ENCODE measurements at places on chromosomes 7 and 10.

- DNase-seq = no peak
Observed at GRCh38 chr7:42198974-42199668, 37.9 kb downstream of the GLI3 start.

- no peak for DNase-seq
Observed at GRCh38 chr7:139711991-139712743, 65.6 kb downstream of the HIPK2 start.

- no peak for DNase-seq
Observed at GRCh38 chr10:111747751-111748150, 435.8 kb downstream of the GPAM start.

DNA sequence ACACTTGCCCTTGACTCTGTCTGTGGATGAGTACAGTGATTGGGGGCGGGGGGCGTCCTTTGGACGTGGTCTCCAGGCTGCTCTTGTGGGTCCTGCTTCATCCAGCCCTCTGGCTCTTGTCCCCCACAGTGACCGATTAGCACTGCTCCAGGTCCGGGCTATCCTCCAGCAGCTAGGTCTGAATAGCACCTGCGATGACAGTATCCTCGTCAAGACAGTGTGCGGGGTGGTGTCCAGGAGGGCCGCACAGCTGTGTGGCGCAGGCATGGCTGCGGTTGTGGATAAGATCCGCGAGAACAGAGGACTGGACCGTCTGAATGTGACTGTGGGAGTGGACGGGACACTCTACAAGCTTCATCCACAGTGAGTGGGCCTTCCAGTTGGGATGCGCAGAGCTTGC lies 18.3 kb downstream of the TACR2 start:
- no peak for DNase-seq

DNA sequence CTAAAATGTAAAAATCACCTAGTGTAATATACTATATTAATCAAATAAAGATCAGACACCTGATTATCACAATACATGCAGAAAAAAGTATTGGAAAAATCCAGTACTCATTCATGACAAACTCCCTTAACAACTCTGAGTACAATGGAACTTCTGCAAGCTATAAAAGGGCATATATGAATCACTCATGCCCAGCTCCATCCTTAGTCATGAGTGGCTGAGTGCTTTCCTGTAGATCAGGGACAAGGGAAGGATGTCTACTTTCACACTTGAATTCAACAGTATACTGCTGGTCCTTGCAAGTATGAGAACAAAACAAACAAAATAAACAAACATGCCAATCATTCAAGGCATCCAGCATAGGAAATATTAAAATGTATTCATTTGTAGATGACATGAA lies 116.5 kb downstream of the ADARB2 start:
- no peak for DNase-seq

GRCh38 chr7:18846765-18847215 lies 270.6 kb downstream of the TWIST1 start:
- DNase-seq = no peak

GRCh38 chr7:151010307-151011096 lies 13.8 kb downstream of the ATG9B start:
- no peak for DNase-seq

- DNase-seq = no peak
Observed at GRCh38 chr10:132021504-132022143, 39.9 kb upstream of the BNIP3 start.

DNA sequence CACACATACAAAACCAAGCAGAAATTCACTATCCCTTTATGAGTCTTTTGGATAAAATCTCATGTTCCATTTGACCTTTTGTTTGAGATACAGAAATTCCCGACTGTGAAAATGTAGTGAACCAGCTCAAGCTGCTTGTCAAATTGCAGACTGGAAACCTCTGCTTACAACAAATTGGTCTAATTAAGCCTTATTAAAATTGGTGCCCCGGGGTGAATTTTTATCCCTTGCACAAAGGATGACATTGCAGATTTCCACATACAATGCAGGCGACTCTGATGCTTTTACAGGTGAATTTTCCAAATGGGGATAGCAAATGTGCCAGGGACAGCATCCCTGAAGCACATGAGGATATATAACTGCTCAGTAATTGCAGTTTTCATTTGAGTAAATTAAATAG lies 257.3 kb downstream of the BMPER start:
- DNase-seq = no peak

DNA sequence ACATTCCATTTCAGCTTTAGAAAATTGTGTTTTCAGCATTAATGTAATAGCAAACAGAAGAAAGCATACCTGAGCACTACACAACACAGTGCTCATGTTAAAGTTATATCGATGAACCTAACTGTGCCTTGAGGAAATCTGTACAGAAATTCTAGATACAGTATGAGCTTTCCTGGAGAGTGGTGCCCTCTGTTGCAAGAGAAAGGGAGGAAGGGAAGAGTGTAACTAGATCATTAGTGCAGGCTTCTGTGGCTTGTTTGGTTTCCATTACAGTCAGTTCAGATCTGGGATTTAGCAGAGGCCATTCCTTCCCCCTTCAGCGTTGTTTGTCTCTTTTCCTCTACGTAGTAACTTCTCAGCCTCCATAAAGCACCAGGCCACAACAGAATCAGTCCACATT lies 139.7 kb downstream of the HTR7 start:
- no peak for DNase-seq

DNA sequence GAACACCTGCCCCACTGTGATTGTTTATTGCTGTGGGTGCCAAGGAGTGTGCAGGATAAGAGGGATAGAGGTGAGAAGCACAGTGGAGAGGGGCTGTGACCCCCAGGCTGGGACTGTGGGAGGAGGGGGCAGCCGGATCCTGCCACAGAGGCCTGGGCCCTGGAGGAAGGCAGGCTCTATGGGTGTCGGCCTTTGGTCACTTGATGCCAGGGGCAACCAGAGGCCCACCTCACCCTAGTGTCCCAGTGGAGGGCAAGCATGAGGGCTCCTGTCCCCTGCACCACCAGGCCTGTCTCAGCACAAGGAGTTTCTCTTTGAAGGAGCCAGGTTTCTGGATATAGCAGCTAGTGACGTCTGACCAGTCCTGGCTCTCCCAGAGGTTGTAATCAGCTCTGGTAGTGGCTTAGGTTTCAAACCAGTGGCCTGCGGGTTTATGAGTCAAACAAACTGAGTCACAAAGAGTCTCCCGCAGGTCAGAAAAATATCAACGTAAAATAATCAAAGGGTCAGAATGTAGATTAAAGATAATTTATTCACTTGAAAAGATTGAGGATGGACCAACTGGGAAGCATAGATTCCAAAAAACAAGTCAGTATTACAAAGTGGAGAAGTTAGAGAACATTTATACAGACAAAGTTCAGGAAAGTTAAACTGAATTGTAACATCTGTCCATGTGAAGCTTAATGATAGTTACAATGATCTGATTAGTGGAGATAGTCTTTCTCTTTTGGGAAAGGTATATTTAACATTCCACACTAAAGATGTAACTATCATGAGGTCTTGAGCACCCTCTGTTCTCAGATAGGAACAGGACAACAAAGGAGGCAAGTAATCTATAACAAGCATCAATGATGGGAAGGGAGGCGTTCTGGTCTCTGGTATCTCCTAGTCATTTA lies 37.2 kb upstream of the ZNF488 start:
- no peak for DNase-seq

DNA sequence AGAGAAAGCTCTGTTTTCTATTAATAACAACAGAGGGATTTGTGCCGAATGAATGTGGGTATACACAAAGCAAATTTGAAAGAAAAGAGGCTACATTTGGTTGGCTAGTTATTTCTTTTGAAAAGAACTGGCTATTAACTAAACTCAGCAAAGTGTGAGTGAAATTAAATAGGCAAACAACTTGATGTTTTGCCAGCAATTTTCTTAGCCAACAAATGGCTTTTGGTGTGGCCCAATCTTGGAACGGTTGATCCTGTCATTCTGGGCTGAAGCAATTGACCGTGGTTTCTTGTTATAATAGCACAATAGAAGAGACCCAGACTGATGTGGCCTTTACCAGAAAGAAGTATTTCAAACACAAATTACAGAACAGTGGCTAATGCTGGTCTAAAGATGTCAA lies 898.6 kb downstream of the KCNMA1 start:
- DNase-seq = no peak

- DNase-seq = no peak
Observed at GRCh38 chr10:7706534-7707073, 3.5 kb downstream of the ITIH2 start.

DNA sequence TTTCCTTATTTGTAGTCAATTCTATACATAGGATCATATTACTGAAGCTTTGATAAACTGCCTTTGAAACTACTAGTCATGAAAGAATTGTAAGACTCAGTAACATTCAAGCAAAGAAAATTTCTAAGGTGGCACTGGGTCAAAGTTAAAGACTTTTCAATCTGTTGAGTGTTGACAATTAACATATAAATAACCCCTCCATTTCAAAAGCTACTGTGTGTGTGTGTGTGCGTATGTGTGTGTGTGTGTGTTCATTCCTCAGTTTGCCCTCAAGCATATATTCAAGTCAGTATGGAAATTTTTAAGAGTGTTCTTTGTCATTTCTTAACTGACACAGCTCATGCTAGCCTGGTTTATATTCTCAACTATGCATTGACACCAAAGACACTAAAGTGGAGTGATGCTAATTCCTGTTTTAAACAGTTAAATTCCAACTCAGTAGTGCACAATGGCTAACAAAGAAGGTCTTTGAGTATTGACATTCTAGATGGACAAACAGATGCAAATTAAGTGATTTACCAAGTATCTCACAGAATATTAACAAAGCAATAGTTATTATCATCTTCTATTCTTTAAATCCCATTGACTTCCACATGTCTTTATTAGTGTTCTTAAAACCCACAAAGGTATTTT lies 314.8 kb upstream of the GRM3 start:
- DNase-seq = no peak

GRCh38 chr10:129780198-129780597 lies 183.9 kb downstream of the EBF3 start:
- no peak for DNase-seq

GRCh38 chr10:21747809-21748208 lies 213.8 kb downstream of the MLLT10 start:
- no peak for DNase-seq

GRCh38 chr7:25496476-25497368 lies 268.4 kb upstream of the NPVF start:
- DNase-seq = peak; percentile 28

DNA sequence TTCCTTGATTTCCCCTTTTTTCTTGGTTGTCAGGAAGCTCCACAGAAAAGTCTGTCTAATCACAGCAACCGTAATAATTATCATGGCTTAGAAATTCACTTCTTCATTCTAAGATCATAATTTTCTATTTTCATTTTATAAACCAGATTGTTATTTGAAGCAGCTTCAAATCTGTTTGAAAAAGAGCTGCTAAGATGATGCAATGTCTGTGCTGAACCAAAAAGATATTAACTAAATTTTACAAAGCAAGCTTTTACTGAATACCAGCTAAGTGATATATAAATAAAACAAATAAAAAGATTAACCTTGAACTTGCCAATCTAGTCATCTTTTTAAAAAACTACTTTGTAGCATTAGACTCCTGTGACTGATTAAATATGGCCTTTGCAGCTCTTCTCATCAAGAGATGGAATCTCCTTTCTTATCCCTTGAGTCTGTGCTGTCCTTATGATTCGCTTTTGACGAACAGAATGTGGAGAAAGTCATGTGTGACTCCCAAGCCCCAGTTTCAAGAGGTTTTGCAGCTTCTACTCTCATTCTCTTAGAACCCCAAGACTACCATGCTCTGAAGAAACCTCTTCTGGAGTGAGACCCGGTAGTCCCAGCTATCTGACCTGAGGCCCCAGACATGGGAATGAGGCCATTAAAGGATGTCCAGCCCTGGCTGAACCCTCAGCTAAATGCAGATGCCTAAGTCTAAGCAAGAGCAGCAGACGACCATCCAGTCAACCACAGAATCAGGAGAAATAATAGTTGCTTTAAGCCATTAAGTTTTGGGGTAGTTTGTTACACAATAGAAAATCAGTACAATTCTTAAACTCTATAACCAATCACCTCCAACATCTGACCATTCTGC lies 14.4 kb downstream of the NAMPT start:
- DNase-seq = no peak

DNA sequence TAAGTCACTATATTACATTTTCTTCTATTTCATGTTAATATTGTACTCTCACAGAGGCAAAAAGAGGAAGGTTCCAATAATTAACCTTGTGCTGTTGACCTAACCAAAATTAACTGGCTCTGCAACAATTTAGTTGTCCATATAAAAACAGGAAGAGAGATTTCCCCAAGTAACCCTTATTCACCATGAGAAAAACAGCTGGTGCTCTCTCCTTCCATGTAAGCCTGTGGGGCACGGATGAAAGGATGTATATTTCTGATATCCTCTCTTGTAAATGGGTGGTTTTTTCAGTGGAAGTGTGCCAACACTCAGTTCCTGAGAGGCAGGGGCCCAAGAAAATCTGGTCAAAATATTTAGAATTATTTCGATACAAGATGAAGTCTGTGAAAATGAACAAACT lies 358.1 kb downstream of the CRPPA start:
- DNase-seq = peak; percentile 15

GRCh38 chr7:83648464-83649241 lies at the start of gene SEMA3E:
SEMA3E (minus strand) TSS chr7:83649139.
- peak; percentile 60 for DNase-seq

- DNase-seq = no peak
Observed at GRCh38 chr10:621513-621912, 68.0 kb downstream of the DIP2C start.

DNA sequence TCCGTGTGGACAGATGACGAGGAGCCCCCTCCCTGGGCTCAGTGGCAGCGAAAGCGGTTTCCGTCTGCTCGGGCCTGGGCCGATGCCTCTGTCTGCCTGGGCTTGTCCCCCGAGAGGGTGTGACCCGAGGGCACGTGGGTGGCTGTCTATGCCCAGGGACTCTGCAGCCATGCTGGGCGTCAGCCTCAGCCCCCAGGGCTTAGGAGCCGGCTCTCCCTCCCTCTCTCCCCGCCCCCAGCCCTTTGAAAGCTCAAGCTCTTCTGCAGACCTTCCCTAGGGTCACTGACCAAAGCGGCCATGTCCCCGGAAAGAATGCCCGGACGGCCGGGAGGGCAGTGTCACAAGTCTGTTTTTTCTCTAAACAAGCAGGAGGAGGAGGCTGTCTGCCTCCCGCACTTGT lies 7.1 kb downstream of the MICALL2 start:
- no peak for DNase-seq

Measured in DMS 273 treated with DMSO at 0.1 percent for 48 hours (cell line).